ENCODE measurements at places on chromosomes 4 and X. TPM values are rescaled to one million over a fixed set of nuclear protein-coding genes. Genes with fewer than 3 reads are reported as not detected.

Gene NLRP2B
- total RNA-seq = not detected

Gene FGD1
- total RNA-seq = 8.0 TPM

Gene TMEM175
- 22.7 TPM for total RNA-seq

Gene PHEX
- 0.11 TPM for total RNA-seq

Gene SOD3
- 115 TPM for total RNA-seq

DNA sequence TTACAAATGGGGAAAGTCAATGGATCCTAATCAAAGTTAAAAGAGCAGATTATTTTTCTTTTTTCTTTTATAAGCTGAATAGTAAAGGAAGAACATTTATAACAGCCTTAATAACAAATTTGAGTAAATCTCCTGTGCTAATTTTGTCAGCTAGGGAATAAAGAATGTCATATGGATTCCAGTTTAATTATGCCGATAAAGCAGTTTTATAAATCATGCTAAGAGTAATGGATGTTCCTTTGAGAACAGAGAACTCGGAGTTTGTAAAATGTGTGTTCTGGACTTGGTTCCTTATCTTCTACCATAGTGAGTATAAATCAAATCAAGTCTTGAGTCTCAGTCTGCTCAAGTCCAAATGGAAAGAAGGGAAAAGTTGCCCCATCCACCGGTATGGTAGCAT lies 180.3 kb upstream of the FTHL17 start:
- no peak for DNase-seq

DNA sequence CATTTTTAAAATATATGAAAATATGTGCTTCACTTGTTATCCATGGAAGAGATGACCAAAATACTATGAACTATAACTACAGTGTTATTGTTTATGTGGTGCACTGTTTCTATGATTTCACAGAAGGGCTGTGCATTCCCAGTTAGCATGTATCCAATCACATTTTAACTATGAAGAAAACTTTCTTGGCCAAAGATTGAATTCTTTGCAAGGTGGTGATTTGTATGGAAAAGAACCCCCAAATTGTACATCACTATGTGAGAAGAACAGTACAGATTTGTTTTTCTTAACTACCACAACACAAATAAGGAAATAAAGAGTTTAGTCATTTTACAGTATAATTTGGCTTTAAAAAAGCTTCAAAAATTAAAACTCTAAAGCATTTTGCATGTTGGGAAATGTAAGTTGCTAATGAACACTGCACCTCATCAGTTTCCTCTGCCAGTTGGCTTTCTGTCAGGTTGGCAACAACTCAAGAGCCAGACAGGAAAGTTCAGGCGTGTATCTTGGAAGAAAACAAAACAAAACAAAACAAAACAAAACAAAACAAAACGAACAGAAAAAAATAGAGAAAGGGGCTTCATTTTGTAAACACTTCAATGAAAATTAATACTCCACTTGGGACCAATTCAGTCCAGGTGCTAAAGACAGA lies 237.0 kb downstream of the SCFD2 start:
- no peak for DNase-seq

DNA sequence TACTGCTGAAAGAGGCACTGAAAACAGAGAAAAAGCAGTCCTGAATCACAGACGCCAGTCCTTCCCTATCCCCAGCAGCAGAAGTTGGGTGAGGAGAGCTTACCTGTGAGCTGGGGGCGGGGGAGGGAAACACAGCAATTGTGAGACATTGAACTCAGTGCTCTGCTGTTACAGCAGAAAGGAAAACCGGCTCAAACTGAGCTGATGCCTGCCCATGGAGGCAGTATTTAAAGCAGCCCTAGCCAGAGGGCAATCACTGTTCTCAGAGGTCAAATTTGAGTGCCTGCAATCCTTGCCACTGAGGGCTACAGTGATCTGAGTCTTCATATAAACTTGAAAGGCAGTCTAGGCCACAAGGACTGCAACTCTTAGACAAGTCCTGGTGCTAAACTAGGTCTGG lies 220.7 kb downstream of the GRXCR1 start:
- DNase-seq = no peak

DNA sequence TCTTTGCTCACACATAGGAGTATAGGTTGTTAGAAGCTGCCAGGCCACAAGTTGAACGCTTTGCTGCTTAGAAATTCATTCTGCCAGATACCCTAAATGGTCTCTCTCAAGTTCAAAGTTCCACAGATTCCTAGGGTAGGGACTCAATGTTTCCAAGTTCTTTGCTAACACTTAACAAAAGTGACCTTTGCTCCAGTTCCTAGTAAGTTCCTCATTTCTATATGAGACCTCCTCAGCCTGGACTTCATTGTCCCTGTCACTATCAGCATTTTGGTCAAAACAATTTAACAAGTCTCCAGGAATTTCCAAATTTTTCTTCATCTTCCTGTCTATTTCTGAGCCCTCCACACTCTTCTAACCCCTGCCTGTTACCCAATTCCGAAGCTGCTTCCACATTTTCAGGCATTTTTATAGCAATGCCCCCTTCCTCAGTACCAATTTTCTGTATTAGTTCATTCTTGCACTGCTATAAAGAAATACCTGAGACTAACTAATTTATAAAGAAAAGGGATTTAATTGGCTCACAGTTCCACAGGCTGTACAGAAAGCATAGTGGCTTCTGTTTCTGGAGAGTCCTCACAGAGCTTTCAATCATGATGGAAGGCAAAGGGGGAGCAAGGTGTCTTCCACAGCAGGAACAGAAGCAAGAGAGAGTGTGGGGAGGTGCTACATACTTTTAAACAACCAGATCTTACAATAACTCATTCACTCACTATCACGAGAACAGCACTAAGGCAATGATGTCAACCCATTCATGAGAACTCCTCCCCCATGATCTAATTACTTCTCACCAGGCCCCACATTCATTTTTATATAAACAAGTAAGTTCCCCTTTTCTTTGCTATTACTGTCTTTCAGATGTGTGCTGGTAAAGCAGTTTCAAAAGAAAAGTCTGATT lies 11.5 kb upstream of the TLR1 start:
- no peak for DNase-seq

- DNase-seq = no peak
Observed at GRCh38 chrX:38124000-38124399, 96.7 kb downstream of the SRPX start.

Data from cardiac septum (tissue), 1 donor.